ENCODE measurements at places on chromosomes 5 and 9. TPM values are rescaled to one million over a fixed set of nuclear protein-coding genes. Genes with fewer than 3 reads are reported as not detected.

ZFP2 gene
- total RNA-seq, result 1.1 TPM

EPB41L4A gene
- 21.0 TPM for total RNA-seq

GRCh38 chr5:34564710-34565235 lies 91.4 kb upstream of the RAI14 start:
- H3K36me3 ChIP-seq, result no peaks in the 10 kb centered on the region
- no peaks in the 10 kb centered on the region for H3K4me1 ChIP-seq
- no peak overlapping the region for H3K4me3 ChIP-seq
- DNase-seq, result no peak
- no peaks in the 10 kb centered on the region for H3K27me3 ChIP-seq

GRCh38 chr9:78590068-78590467 lies 293.1 kb downstream of the PSAT1 start:
- H3K27ac ChIP-seq, result no peak overlapping the region
- DNase-seq, result no peak
- no peaks in the 10 kb centered on the region for H3K36me3 ChIP-seq
- no peaks in the 10 kb centered on the region for H3K4me1 ChIP-seq

DNA sequence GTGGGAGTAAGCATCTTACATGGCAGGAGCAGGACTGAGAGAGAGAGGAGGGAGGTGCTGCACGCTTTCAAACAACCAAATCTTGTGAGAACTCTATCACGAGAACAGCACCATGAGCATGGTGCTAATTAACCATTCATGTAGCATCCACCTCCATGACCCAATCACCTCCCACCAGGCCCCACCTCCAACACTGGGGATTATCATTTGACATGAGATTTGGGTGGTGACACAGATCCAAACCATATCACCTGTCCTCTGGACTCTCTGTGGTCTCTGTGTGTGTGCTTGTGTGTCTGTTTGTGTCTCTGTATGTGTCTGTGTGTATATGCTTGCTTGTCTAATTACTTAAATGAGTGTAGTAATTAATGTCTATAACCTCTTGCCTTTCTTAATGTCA lies 31.1 kb downstream of the SEC61B start:
- no peaks in the 10 kb centered on the region for H3K36me3 ChIP-seq
- no peak overlapping the region for H3K4me3 ChIP-seq
- no peaks in the 10 kb centered on the region for H3K27me3 ChIP-seq
- no peaks in the 10 kb centered on the region for H3K4me1 ChIP-seq

RASGEF1C gene
- total RNA-seq, result not detected

DNA sequence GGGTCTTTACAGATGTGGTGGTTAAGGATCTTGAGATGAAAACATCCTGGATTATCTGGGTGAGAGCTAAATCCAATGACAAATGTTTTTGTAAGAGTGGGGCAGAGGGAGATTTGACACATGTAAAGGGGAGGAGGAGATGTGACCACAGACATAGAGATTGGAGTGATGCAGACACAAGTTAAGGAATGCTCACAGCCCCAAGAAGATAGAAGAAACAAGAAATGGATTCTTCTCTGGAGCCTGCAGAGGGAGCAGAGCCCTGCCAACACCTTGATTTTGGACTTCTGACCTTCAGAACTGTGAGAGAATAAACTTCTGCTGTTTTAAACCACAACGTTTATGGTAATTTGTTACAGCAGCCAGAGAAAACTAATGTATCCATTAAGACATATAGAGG lies 21.7 kb downstream of the ITGA2 start:
- no peaks in the 10 kb centered on the region for H3K27me3 ChIP-seq
- no peak overlapping the region for H3K4me3 ChIP-seq
- no peak for DNase-seq
- H3K36me3 ChIP-seq, result no peaks in the 10 kb centered on the region
- H3K27ac ChIP-seq, result no peak overlapping the region

DNA sequence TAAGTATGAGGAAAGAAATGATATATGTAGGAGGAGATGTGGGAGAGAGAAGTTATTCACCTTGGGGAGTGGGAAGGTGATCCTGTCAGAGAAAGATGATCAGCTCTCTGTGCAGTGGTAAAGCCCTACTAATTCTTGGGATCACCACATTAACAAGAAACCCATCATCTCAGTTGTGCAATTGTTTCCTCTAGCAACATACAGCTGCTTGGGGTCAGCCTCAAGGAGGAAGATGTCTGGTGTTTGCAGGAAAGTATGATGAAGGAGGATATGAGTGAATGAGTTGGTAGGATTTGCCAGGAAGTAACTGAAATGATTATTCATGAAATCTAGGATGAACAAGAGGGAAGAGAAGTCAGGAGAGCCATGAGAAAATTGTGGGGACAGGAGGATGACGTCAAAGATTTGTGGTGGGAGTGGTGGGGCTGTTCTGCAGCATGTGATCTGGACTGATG lies 50.1 kb downstream of the TNFSF8 start:
- no peak overlapping the region for H3K27ac ChIP-seq
- H3K4me3 ChIP-seq, result no peak overlapping the region
- H3K4me1 ChIP-seq, result no peaks in the 10 kb centered on the region

PIK3R1 gene
- 15.9 TPM for total RNA-seq

LOX gene
- 5.2 TPM for total RNA-seq

DNA sequence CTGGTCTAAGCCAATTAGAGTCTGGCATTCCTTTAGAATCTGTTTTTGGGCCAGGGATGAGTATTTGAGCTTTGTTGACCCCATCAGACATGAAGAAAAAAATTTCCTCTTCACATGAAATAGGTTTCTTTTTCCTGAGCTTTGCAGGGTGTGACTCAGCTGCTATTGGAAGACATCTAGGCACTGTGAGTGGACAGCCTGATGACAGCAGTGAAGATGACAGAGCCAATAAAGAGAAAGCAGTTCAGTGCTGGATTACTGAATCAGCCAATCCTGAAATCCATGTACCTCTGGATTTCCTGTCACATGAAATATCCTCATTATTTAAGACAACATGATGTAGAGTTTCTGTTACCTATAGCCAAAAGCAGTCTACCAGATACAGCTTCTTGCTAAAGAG lies 51.3 kb upstream of the GRIA1 start:
- no peak overlapping the region for H3K27ac ChIP-seq
- H3K27me3 ChIP-seq, result no peaks in the 10 kb centered on the region
- DNase-seq, result no peak
- H3K36me3 ChIP-seq, result no peaks in the 10 kb centered on the region

PCDHB12 gene
- 1.7 TPM for total RNA-seq

DNA sequence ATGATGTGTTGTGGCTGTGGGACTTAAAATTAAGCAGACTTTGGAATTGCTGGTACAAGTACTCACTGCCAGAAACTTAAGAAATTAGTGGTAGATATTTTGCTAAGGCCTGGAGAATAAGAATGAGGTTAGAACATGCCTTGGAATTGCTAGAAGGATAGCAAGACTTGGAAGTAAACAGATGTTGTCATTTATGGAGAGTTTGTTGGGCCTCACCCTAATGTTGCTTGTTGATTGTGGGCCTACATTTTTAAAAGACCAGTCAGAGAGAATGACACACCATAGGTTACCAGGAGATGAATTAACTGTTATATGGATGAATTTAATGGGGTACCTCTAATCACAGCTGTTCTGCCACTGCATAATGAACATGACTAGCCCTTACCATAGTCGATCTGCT lies 120.1 kb upstream of the GAS1 start:
- no peaks in the 10 kb centered on the region for H3K36me3 ChIP-seq
- H3K4me1 ChIP-seq, result no peaks in the 10 kb centered on the region
- no peak overlapping the region for H3K4me3 ChIP-seq
- DNase-seq, result no peak

DNA sequence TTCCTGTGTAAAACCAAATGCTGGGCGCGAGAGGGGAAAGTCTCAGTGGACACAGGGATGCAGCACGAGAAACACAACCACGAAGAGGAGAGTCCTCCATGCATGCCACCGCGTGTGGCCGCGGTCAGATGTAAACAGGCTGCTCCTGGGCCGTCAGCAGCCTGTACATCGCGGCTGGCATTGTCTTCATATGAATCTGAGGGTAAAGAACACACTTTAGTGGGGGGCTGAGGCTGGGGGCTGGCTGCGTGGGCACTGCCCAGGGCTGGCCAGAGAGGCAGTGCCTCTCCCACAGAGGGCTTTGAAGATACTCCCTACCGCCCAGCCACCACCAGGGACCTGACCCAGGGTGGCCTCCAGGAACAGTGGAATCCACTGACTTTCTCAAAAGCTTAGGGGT lies 106.2 kb downstream of the ENTREP1 start:
- no peaks in the 10 kb centered on the region for H3K4me1 ChIP-seq
- DNase-seq, result no peak
- H3K36me3 ChIP-seq, result no peaks in the 10 kb centered on the region
- no peak overlapping the region for H3K4me3 ChIP-seq

DNA sequence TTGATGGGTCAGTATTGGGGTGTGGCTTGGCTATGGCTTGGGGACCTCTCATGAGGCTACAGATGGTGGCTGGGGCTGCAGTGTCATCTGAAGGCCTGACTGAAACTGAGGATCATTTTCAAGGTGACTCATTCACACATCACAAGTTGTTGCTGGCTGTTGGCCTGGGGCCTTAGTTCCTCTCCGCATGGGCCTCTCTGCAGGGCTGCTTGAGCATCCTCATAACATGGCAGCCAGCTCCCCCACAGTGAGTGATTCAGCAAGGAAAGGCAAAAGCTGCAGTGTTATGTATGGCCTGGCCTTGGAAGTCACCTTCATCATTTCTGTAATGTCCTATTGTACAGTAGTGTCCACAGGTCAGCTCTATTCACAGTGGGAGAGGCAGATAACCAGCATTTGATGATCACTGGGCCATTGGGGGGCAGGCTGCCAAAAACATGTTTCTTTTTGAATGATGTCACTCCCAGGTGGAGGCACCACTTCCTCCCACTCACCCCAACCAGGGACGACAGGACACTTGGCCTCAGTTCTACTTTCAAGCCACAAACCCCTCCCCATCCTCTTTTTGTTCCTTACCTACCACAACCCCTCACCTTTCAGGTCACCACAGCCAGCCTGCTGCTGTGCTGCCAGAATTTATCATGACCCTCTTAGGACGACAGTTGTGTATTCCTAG lies 14.4 kb downstream of the FGD3 start:
- no peaks in the 10 kb centered on the region for H3K4me1 ChIP-seq
- H3K27ac ChIP-seq, result peak overlapping the region; percentile 34
- H3K27me3 ChIP-seq, result no peaks in the 10 kb centered on the region

- no peaks in the 10 kb centered on the region for H3K4me1 ChIP-seq
- H3K27me3 ChIP-seq, result no peaks in the 10 kb centered on the region
- no peak overlapping the region for H3K4me3 ChIP-seq
- H3K36me3 ChIP-seq, result no peaks in the 10 kb centered on the region
- DNase-seq, result no peak
- no peak overlapping the region for H3K27ac ChIP-seq
Measured at GRCh38 chr5:57703721-57704120, 221.1 kb upstream of the ACTBL2 start.

DNA sequence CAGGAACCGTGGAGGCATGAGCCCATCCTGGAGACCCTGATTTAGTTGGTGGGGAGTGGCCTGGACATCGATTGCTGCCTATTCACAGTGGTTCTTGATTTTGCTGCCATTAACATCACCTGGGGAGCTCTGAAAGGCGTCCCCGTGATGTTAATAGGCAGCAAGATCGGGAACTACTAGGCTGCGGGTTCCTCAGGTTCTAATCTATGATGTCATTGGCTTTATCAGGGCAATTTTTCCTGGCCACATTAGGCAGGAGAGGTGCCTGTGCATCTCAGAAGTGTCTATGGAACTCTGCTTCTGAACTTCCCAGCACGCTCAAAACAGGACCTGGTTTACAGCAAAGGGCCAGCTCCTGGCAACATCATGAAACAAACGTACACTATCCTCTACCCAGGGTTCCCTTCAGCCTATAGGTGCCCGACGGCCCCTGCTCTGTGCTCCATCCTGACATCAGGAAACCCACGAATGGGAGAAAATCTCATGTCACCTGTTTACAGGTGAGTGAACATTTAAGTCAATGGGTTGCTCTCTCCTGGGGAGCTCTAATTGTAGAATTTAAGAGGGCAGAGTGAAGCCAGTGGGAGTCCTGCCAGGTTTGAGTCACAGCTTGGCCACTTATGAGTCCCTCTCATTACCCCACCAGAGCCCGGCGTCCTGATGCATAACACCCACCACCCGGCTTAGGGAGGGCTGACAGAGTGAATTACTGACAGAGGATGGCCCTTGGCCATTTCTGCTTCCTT lies 49.4 kb downstream of the ROPN1L start:
- H3K4me3 ChIP-seq, result no peak overlapping the region
- H3K27ac ChIP-seq, result no peak overlapping the region
- H3K36me3 ChIP-seq, result no peaks in the 10 kb centered on the region

DNA sequence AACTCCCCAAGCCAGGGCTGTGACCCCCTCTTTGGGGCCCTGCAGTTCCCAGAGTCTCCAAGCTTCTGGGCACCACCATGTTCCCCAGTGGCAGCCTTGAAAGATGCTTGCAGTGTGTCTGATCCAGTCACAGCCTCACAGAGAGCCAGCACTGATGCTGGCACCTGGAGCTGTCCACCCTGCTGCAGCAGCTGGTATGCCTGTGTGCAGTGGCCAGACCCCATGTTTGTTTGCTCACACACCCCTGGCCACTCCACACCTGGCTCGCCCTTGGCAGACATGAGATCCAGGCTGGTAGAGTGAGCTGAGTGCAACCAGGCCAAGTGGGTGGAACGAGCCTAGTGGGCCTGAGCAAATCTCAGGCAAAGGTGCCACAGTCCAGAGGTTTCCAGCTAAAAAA lies 106.0 kb downstream of the C9orf50 start:
- no peak for DNase-seq
- H3K4me1 ChIP-seq, result no peaks in the 10 kb centered on the region
- no peaks in the 10 kb centered on the region for H3K27me3 ChIP-seq
- no peak overlapping the region for H3K27ac ChIP-seq

STPG3 gene
- not detected for total RNA-seq

- no peak overlapping the region for H3K27ac ChIP-seq
- H3K4me3 ChIP-seq, result no peak overlapping the region
- H3K4me1 ChIP-seq, result no peaks in the 10 kb centered on the region
- no peaks in the 10 kb centered on the region for H3K27me3 ChIP-seq
- H3K36me3 ChIP-seq, result no peaks in the 10 kb centered on the region
- no peak for DNase-seq
Measured at GRCh38 chr5:15474143-15474719, 25.7 kb upstream of the FBXL7 start.

- H3K27me3 ChIP-seq, result no peaks in the 10 kb centered on the region
- H3K27ac ChIP-seq, result no peak overlapping the region
- DNase-seq, result no peak
- no peaks in the 10 kb centered on the region for H3K36me3 ChIP-seq
Measured at GRCh38 chr9:134195558-134195957, 31.2 kb upstream of the RNU6ATAC start.

DNA sequence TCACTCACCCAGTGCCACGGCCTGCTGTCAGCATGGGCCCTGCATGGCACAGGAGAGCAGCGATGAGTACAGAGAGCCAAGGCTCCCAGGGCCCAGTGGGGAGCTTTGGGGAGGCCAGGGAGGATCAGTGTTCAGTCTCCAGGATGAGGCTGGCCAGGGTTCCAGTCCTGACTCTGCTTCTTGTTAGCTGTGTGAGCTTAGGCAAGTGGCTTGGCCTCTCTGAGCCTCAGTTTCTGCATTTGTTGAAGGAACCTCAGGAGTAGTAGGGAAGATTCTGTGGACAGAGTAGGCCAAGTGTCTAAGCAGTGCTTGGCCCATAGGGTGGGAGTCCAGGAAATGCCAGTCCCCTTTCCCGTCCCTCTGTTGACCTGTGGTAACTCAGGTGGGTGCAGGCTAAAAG lies 39.5 kb downstream of the ERGIC1 start:
- H3K27me3 ChIP-seq, result no peaks in the 10 kb centered on the region
- peak overlapping the region; percentile 93 for H3K27ac ChIP-seq
- peaks cover 73% of the 10 kb centered on the region for H3K4me1 ChIP-seq
- no peak overlapping the region for H3K4me3 ChIP-seq
